Esophagus squamous epithelium (tissue), 5 donors: ENCODE measurements at places on chromosomes 6 and 20.

GRCh38 chr6:42339991-42340401 lies 111.7 kb downstream of the TRERF1 start:
- DNase-seq, result no peak

DNA sequence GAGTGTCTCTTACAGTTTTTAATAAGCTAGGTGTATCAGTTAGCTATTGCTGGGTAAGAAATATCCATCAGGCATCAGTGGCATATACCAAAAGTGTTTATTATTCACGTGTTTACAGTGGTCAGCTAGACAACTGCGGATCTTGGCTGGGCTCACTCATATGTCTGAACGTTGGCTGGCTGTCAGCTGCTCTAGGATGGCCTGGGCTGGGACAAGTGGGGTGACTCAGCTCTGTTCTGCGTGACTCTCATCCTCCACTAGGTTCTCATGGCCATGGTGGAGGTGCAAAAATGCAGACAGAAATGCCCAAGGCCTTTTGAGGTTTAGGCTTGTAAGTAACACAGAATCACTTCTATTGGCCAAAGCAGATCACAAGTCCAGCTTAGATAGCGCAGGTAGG lies 22.0 kb downstream of the ZNF341 start:
- DNase-seq, result no peak

DNA sequence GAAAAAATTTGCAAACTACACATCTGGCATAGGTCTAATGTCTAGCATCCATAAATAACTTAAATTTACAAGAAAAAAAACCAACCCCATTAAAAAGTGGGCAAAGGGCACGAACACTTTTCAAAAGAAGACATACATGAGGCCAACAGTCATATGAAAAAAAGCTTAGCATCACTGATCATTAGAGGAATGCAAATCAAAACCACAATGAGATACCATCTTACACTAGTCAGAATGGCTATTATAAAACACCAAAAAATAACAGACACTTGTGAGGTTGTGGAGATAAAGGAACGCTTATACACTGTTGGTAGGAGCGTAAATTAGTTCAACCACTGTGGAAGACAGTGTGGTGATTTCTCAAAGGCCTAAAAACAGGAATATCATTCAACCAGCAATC lies 33.7 kb upstream of the EPB41L2 start:
- no peak for DNase-seq

GRCh38 chr6:38105066-38105465 lies 285.5 kb downstream of the ZFAND3 start:
- DNase-seq, result no peak

DNA sequence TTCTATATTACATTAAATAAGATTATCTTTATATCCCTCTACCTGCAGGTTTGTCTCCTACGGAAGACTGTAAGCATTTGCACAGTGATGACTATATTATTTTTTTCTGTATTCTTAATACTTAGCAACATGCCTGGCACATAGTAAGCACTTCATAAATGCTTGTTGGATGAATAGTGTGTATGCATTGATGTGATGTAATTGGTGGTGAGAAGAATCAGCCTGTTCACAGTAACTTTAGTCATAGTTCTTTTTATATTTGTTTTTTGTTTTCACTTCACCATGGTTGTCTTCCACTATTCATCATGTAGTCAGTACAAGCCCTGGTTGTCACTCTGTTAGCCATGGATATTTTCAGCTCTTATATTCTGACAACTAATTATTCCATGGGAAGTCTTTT lies 184.0 kb upstream of the FLRT3 start:
- no peak for DNase-seq

GRCh38 chr6:108895571-108895970 lies 47.3 kb downstream of the ARMC2 start:
- DNase-seq, result no peak

- no peak for DNase-seq
These were observed 531.3 kb upstream of the JAG1 start for GRCh38 chr20:11204926-11205768.

DNA sequence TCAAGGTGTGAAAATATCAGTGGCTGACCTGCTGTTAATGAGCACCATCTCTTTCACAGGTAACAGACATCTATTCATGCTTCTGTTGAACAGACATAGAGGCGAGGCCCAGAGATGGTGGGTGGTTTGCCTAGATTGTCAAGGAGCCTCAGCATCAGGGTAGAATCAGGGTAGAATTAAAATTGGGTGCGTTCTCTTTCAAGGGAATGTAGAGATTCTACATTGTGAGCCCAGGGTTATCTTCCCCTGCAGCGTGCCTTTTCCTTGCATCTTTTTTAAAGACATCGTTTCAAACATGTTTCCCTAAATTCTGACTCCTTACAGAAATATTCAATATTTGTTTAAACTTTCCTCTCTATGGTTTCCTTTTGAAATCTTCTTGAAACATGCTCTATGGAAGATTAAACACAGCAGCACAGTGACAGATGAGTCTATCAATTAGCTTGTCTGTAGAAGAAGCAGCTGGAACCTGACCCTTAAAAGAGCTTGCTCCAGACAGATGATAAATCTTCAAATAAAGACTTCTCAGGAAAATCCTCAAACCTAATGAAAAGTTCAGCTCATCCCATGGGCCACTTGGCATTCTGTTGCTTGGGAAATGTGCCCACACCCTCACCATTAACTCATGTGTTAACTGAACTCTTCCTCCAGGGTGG lies 119.8 kb downstream of the IPCEF1 start:
- DNase-seq, result no peak

DNA sequence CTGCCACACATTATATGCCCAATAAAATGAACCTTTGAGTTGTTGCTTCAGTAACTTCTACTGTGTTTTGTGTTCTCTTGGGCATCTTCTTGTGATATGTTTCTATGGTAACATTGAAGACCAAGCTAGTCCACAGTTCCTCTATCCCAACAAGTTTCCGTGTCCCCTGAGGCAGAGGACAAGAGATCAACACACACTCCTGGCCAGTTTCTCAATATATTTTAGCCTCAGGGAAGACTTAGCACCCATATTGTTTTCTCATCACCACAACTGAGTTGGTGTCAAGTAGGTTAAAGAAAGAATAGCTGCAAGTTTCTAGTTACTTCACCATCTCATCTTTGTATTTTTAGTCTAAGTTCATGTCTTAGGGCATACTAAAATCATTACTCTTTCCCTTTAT lies 277.5 kb downstream of the UST start:
- DNase-seq, result no peak

DNA sequence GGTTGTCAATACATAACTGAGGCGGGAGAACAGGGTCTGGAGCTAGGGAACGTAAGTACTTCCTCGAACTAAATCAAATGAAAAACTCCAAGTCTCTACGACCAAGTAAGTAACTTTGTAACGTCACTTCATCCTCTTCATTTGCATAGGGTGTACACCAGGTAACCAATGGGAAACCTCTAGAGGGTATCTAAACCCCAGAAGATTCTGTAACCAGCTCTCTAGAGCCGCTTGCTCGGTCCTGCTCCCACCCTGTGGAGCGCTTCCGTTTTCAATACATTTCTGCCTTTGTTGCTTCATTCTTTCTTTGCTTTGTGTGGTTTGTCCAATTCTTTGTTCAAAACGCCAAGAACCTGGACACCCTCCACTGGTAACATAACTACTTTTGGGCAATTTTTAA lies 133.5 kb upstream of the TMEM170B start:
- no peak for DNase-seq

- no peak for DNase-seq
These were observed 493.3 kb upstream of the MARCKS start for GRCh38 chr6:113363866-113364265.

DNA sequence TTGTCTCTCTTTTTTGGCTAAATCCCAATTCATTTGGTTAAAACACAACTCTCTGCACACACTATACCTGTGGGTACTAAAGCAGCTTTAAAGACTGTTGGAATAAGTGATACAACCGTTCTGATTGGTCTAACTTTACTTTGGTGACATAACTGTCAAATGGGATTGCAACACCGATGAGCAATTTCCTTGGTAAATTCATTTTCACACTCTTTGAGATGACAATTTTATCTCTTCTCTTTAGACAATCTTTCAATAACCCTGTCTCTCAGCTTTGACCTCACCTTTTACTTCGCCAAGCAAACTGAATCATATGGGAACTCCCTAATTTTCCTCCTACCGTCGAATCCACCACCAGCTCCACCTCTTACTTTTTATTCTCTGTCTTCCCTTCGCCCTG lies 60.8 kb downstream of the ECT2L start:
- DNase-seq, result no peak

DNA sequence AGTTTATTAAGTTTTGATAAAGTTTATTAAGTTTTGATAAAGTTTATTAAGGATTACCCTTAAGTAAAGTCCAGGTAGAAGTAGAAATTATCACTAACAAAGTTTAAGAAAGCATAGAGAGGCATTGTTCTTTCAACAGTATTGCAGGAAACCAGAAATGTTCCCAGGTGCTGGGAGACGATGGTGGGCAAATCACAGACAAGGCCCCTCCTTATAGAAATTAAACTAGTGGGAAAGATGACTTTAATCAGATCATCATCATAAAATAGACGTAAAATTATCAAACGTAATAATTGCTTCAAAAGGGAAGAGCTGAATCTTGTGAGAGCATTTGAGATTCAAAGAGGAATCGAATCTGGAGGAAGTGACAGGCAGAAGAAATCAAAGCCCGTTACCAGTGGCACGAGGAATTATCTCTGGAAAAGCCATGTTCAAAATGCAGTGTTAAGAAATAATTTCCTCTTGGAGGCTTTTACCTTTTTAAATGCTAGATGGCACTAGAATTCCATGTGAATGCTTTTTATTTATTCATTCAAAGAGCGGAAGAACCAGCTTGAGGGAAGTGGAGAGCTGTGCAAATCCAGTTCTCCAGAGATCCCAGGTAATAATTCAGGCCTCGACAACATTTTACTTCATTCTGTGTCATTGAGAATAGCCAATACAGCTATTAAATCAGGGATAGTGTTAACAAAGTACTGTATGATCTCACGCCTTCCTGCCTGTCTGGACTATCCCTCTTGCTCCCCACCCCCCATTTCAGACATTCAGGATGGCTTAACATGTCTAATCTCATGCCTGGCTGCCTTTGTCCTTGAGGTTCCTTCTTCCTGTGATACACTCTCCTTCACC lies 1.0 kb upstream of the APMAP start:
- DNase-seq, result no peak

- no peak for DNase-seq
These were observed 9.9 kb upstream of the PCIF1 start for GRCh38 chr20:45924391-45925261.

DNA sequence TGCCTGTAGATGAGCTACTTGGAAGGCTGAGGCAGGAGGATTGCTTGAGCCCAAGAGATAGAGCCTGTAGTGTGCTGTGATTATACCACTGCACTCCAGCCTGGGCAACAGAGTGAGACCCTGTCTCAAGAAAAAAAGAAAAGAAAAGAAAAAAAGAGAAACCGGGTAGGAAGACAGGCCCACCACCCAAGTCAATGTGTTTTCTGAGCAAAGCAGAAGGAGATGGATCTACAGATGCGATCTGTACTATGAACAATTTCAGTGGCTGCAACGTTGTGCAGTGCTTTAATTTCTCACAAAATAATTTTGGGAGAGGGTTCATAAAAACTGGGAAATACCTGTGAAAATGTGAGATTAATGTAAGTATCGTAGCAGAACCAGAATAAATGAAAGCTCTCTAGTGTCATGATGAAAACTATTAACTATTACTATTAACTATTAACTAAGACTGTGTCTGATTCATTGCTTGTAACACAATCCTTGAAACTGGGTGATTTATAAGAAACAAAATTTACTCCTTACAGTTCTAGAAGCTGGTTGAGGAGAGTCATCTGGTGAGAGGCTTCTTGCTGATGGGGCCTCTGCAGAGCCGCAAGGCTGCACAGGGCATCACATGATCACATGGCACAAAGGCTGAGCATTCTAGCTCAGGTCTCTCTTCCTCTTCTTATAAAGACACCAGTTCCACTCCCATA lies 233.1 kb upstream of the ZNF217 start:
- no peak for DNase-seq

DNA sequence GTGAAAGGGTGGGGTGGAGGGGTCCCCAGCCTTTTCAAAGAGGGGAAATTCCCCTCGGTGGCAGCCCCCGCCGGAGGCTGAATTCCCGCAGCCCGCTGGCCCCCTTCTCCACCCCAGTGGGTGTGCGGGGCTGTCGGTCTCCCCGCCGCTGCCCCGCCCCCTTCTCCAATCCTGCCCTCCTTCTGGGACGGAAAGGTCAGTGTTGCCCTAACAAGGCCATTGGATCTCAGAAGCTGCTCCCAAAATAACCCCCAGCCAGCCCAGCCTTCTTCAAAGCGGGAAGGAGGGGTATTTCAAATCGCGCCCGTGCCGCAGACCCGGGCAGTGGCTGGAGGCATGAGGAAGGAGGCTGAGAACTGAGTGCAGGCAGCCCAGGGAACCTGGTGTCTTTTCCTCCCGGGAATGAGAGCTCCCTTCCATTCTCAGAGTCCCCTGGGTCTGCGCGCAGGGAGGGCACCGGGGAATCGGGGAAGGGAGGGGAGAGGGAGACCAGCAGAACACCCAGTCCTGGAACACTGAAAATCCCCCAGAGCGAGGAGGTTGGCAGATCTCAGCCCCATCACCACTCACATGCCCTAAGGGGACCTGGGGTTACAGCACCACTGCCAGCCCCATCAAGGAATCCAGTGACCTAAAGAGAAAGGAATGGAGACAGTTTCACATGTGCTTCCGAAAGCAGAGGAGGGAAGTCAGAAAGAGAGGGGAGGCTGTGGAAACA lies at the start of gene JPH2:
JPH2 (minus strand) TSS at position 135 of the 718 bp plus-strand sequence. CDS start 483 bp downstream, outside the sequence.
- no peak for DNase-seq

DNA sequence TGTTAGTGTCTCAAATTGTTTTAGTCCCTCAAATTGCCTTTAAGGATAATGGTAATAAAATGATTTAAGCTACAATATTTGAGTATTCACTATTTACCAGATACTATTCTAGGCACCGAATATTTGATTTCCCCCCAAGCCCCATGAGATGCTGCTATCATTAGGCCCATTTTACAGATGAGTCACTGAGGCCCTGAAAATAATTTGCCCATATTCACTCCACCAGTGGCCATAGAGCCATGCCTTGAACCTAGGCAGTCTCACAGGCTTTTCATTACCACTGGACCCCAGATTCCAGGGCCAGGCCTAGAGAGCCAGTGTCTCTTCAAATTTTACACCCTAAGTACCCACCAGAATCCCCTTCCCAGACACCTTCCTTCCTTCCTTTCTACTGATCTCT lies 133.7 kb downstream of the LINC00237 start:
- no peak for DNase-seq

GRCh38 chr6:157555455-157556143 lies 174.6 kb downstream of the ZDHHC14 start:
- DNase-seq, result no peak

DNA sequence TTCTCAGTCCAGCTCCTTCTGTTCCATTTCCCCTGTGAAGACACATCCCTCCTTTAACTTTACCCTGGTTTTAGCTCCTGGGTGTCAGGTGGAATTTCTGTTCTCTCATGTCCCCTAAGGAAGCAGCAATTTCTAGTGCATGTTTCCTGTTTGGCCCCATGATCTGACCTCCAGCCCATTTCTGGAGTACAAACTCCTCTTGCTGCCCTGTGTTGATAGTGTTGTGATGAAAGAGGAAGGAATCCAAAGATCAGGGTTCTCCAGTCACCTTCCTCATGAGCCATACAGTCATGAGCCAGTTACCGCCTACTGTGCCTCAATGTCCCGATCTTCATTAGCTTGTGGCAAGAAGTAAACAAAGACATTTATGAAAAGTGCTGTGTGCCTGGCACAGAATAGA lies 97.4 kb downstream of the PHACTR1 start:
- DNase-seq, result no peak

GRCh38 chr6:151497905-151498304 lies 4.1 kb downstream of the CCDC170 start:
- no peak for DNase-seq
